Posterior vena cava (tissue), 2 donors: ENCODE measurements at places on chromosomes 3 and 15. TPM values are rescaled to one million over a fixed set of nuclear protein-coding genes. Genes with fewer than 3 reads are reported as not detected.

NPAP1 gene
- total RNA-seq: not detected

INSYN1 gene
- total RNA-seq: 12.8 TPM

PRR20G gene
- not detected for total RNA-seq

WNT5A gene
- 2.2 TPM for total RNA-seq

CCDC54 gene
- not detected for total RNA-seq

CAMK2N2 gene
- 0.24 TPM for total RNA-seq

TWF2 gene
- 51.0 TPM for total RNA-seq

ADIPOQ gene
- total RNA-seq: 1.5 TPM

FEZF2 gene
- total RNA-seq: not detected

CNTN3 gene
- total RNA-seq: 5.1 TPM

AGTR1 gene
- total RNA-seq: 8.9 TPM

GOLGA8K gene
- 1.2 TPM for total RNA-seq

TEX55 gene
- not detected for total RNA-seq

FMN1 gene
- 26.6 TPM for total RNA-seq

FBXL22 gene
- 17.7 TPM for total RNA-seq

ANKUB1 gene
- total RNA-seq: not detected

SEMA3G gene
- total RNA-seq: 17.7 TPM

JMJD7 gene
- 13.8 TPM for total RNA-seq

ZNF860 gene
- 1.0 TPM for total RNA-seq

MAGEL2 gene
- 0.05 TPM for total RNA-seq

SLC12A8 gene
- 0.67 TPM for total RNA-seq

ARGFX gene
- total RNA-seq: not detected

HRG gene
- total RNA-seq: not detected

RASL12 gene
- total RNA-seq: 93.9 TPM

ACKR2 gene
- 17.0 TPM for total RNA-seq

GPR62 gene
- total RNA-seq: not detected
